ENCODE measurements at places on chromosomes 6 and 20.
A peak's percentile ranks its signal among the peaks of the same experiment; 100 is the strongest.

DNA sequence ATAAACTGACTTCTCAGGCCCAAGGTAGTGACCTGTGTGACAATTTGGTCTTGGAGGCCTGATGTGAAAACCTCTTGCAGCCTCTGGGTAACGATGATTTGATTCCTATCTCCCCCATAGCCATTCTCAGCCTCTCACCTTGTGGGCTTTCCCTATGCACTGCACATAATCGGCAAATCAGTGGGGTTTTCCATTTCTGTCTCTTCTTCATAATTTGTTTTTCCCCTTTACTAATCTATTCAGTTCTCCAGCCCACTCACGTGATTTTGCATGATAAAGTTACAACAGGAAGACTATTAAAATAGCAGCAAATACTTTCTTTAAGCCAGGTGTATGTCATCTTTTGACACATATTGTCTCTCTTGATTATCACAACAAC lies 893.7 kb downstream of the TFAP2A start:
- no peak for DNase-seq

DNA sequence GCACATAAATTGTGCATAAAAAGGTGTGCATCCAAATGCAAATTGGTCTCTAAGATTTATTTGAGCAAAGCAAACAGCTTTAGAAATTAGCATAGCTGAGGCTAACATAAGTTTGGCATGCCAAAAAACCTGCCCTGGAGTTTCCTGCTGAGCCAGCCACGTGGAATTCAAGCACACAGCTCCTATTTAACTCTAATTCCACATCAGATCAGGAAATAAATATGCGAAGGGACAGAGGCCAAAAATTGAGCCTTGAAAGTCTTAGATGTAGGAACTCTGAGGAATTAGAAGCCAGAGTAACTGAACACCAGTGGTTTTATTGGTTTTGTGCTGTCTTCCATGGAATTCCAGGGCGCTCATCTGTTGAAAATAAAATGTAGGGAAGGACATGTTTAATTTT lies 19.6 kb downstream of the SOBP start:
- no peak for DNase-seq

DNA sequence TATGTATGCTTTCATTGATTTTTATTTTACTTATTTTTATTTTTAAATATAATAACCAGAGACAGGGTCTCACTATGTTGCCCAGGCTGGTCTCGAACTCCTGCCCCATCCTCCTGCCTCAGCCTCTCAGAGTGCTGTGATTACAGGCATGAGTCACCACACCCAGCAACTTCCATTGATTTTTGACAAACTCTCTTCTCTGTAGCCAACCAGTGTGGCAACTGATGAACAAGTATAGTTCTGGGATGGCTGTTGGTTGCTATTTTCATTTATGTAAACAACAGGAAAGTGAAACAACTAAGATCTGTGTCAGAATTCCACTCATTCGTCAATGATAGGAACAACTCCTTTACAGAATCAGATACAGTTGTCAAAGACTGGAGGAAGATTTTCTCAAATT lies 356.7 kb upstream of the JARID2 start:
- no peak for DNase-seq

DNA sequence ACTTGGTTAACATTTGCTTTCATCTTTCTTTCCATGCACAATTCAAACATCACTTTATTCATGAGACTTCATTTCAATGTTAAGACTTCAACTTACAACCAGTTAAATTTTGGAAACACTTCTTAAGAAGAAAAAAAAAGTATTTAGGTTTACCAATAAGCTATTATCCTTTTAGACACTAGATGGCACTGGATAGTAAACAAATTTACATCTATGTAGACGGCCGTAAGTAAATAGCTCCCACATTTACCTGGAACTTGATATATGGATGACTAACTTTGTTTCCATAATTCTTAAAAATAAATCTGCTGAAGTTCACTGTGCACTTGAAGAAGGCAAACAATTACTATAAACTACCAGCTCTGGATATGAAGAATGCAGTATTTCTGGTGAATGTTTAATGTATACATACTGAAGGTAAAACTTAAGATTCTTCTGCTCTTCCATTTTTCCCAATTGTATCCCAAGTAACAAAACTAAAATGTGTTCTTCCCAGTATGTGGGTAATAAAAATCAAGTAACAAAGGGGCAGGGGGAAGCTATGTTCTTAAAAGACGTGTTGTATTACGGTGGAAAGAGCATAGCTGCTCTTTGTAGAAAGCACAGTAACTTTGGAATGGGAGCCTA lies 130.6 kb upstream of the C6orf118 start:
- peak; percentile 26 for DNase-seq

- no peak for DNase-seq
Observed at GRCh38 chr6:155126727-155127439, 131.8 kb downstream of the TIAM2 start.

DNA sequence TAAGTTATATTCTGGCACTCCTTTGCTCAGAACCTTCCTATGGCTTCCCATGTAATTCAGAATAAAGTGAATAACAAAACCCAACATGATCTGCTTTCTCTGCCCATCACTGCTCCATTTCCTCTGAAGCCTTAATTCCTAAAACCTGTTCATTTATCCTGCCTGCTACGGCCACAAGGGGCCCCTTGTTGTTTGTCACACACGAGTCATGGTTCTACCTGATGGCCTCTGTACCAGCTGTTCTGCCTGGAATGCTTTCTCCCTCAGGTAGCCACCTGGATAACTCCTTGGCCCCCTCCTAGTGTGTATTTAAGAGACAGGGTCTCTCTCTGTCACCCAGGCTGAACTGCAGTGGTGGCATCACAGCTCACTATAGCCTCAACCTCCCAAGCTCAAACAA lies 26.8 kb downstream of the ERGIC3 start:
- DNase-seq: no peak

GRCh38 chr6:41934278-41935192 lies 7.1 kb downstream of the CCND3 start:
- DNase-seq: no peak

- DNase-seq: peak; percentile 63
Observed at GRCh38 chr20:46013829-46014516, 5.3 kb downstream of the MMP9 start.

GRCh38 chr20:63084563-63084927 lies 77.8 kb upstream of the BHLHE23 start:
- DNase-seq: no peak

- no peak for DNase-seq
Observed at GRCh38 chr6:166507809-166508564, 78.5 kb downstream of the RAMACL start.

- DNase-seq: no peak
Observed at GRCh38 chr6:35161266-35161665, 20.1 kb upstream of the TCP11 start.

DNA sequence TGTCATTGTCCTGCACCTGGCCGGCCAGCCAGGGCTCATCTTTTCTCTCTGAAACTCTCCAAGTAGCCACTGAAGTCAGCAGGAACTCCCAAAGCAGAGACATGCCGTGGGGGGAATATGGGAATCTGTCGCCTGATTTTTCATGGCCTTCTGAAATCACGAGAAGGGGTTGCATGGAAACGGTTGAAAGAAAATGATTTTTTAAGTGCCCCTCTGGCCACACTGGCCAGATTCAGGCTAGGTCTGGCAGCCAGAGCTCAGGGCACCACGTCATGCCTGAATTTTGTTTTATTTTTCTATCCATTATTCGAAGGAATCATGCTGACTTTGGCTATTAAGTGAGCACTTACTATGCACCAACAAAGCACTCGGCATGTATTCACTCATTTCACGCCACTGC lies 65.2 kb downstream of the EYA2 start:
- DNase-seq: no peak

DNA sequence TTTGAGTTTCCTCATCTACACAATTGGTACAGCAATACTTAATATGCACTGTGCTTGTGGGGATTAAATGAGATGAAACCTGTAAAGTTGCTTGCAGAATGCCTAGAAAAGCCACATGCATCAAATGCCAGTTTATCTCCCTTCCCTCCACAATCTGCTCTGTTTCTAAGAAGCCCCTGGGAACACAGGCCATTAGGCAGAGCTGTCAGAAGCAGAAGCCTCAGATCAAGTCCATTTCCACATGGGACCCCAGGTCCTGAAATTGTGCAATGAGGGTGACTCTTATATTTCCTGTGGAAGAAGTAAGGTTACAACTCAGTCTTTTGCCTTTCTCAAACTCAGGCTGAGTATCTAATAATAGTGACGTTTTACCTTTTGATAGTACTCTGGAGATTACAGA lies 737.4 kb downstream of the KIF16B start:
- no peak for DNase-seq

GRCh38 chr6:119467488-119468081 lies 118.0 kb upstream of the MAN1A1 start:
- DNase-seq: no peak

DNA sequence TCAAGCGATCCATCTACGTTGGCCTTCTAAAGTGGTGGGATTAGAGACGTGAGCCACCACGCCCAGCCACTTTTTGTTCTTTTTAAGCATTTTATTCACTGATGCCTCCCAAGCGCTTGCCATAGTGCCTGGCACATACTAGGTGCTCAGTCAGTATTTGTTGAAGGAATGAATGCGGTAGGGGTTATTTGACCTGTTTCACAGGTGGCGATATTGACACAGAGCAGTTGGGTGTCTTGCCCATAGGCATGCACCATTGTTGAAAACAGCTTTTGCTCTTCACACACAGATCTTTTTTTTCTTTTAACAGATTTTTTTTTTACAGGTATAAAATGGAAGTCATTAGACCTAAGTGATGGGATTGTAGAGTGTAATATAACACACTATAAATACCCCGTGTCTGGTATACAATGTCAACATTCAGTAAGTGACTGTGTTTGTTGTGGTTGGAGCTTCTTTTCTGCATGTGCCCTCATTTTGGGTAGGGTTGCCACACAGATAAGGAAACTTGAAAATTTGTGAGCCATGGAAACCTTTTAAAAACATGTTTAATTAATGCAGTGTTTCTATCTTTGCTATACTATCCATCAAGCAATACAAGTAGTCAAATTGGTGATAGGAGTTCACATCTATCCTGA lies 24.8 kb downstream of the RREB1 start:
- no peak for DNase-seq

DNA sequence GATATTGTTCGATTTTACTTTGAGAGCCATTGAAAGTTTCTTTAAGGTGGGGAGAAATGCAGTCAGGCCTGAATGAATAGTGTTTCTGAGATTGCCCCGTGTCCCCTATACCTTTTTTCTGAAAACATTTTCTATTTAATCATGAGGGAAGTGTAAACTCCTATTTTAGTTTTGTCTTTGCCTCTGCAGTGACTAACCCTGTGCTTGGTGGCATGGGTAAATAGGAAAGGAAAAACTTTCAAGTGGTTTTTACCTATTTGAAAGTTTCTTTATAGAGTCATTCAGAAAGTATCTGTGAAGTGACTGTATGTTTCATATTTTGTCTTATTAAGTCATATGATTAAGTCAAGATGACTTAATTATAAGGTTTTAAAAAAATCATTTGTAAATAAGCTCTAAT lies 14.5 kb downstream of the SNRNP48 start:
- no peak for DNase-seq

DNA sequence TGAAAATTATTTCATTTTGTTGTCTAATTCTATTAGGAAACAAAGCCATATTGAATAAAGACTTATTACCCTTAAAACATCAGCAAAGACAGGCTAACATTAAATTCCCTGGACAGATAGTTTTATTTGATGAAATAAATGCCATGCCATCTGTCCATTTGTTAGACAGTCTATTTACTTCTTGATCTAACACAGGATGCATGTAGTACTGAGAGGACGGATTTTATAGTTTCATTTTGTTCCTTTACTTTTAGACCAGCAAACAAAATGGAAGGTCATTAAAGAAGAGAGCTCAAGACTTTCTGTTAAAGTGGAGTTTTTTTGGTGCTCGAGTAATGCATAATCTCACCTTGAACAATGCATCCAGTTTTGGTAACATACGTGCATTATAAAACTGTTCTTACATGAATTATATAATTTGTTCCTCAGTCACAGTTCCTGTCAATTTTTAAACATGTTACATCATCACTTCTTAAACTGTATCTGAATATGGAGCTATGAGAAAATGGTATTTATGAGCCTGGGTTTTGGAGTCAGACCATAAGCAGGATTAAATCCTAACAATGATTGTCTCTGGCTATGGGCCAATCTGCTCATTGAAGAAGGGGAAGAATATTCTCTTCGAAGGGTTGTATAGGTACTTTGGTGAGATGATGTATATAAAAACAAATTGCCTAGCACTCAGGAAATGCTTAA lies 46.0 kb downstream of the RFX6 start:
- no peak for DNase-seq

GRCh38 chr6:408599-409102 lies 17.1 kb downstream of the IRF4 start:
- peak; percentile 11 for DNase-seq

DNA sequence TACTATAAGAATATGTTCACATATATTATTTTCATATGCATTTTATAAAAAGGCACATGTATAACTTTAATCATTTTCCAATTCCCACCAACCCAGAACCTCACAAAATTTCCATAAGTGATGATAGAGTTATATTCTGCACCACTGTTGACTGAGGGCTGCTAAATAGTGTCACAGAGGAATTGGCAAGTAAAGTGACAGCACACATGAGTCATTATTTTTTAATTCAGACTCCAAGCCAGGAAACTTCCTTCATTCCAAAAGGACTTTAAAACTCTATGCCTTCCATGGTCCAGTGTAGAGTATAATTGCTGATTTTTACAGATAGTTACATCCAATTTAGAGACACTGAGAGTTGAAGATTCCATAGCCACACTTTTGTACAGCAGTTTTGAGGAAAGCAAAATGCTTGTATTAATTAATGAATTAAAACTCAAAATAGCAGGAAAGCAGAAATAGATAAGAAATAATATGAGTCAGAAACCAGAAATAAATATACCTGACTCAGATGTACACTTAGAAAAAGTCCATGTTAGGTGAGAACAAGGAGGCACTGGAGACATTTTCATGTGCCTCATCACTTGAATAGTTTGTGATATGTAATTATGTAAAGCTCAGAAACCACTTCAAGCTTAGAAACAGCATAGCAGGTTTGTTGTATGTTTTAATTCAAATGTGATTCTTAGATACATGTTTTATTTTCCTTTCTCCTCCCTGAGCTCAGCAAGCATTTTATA lies 425.2 kb upstream of the OPRM1 start:
- no peak for DNase-seq

- DNase-seq: no peak
Observed at GRCh38 chr20:25120457-25120856, 38.5 kb upstream of the VSX1 start.

GRCh38 chr6:159578629-159579028 lies 114.4 kb downstream of the SOD2 start:
- DNase-seq: no peak
